SJSA1 (cell line): ENCODE measurements at places on chromosomes 16 and 17. TPM values are rescaled to one million over a fixed set of nuclear protein-coding genes. Genes with fewer than 3 reads are reported as not detected.

- DNase-seq = no peak
Measured at GRCh38 chr17:8900207-8900606, 32.7 kb upstream of the PIK3R6 start.

DNA sequence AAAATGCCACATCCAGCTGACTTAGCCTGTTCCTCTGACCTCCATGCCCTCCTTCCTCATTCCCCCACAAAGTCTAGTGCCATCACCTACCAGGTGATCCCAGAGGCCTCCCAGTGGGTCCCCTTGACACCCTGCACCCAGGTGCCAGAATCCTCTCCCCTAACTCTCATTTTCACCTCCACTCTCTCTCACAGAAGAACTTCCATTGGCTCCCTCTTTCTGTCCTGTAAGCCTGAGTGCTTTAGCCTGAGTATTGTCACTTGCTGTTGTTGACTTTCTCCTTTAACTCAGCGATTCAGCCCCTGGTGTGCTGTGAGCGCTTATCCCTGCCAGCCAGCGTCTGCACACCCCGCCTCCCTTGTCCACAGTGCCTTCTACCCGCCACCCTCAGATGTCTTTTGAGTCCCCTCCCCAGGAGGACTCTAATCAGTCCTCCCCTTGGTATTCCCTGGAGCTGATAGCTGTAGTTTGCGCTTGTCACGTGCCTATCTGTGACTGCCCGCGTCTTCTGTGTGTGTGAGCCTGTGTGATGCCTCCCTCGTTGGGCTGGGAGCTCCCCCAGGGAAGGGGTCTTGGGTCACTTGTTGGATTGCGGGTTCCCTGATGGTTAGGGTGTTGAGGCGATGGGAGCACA lies 31.9 kb downstream of the ARHGAP23 start:
- DNase-seq = no peak

- DNase-seq = no peak
Measured at GRCh38 chr16:31483081-31483480, at the start of gene SLC5A2. Gene SLC5A2, plus strand, starts transcription at chr16:31483123. Its CDS starts 14 bp downstream, at chr16:31483137.

DNA sequence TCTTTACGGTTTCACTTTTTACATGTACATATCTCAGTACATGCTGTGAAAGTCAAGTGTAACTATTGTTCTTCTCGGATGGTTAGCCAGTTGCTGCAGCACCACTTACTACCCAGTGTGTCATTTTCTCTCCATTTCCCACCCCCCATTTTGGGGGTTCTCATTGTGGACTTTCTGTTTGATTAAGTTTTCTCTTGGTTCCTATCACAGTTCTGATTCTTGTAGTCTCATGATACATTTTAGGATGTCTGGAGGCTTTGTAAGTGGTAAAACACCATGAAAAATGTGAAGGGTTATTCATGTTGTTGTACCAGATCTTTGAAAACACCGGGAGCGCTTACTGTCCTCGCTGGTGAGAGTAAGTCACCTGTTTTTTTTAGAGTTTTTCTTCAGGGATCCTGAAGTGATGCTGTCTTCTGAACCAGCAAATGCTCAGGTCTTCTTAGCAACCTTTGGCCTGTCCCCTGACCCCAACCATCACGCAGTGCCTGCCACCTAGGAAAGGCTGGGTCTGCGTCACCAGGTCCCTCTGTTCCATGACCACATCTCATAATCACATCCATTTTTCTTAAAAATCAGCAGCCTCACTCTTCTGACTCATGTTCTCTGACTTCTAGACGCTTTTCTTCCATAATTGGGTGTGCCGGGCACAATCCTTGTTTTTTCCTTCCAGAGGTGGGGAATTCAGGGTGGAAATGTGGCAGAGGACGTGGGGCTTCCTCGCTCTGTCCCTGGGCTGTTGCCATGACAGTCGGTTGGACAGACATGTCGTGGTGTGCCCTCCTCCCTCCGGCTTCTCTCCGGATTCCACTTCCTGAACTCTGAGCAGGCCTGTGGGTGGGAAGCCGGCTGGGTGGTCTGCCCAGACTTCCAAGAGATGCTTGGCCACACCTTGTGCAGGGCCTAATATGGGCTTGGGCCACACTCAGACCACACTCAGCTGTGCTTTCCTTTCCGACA lies 102.6 kb downstream of the NTN1 start:
- DNase-seq = peak; percentile 96

DNA sequence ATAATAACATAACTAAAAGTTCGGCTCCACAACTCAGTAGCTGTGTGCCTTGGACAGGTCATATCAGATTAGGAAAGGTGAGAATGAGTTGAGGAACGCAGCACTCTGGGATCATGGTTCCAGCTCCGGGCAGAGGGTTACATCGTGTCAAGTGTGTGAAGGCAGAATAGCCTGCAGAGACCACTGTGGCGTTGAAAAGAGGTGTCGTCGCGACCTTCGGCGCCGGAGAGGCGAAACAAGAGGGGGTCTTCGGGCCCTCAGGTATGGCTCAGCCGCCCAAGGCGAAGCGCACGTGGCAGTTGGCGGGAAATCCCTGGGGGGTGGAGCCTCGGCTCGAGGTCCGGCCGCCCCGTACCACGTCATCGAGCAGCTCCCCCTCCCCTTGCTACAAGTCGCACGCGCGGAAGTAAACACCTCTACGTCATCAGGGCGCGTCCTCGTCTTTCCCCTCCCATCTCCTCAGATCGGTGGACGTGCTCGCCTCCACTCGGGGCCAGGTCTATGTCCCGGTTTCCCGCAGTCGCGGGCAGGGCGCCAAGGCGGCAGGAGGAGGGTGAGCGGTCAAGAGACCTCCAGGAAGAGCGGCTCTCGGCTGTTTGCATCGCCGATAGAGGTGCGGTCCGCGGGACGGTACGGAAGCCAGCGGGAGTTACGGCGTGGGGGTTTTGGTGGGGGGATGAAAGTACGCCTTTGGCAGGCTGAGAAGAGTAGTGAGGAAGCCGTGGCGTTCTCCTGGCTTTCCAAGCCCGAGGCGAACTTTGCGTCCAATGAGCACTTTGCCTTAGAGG lies at the start of gene DHX40:
Gene DHX40 (plus strand): TSS at position 440 of the 788 bp plus-strand sequence. CDS start 62 bp downstream, at position 502.
- DNase-seq = peak; percentile 96

The KRTAP9-2 gene
- total RNA-seq = not detected in 2 replicates
